Endothelial cell of umbilical vein (primary cell): ENCODE measurements at places on chromosomes 2 and 18. TPM values are rescaled to one million over a fixed set of nuclear protein-coding genes. Genes with fewer than 3 reads are reported as not detected.

PLEK gene
- total RNA-seq = 0.11 and 0.18 TPM in 2 replicates

MGAT4A gene
- total RNA-seq = 42.2 and 47.6 TPM in 2 replicates

CNDP1 gene
- total RNA-seq = not detected in 2 replicates

PLCL1 gene
- 3.4 and 5.1 TPM in 2 replicates for total RNA-seq

GPR75 gene
- total RNA-seq = 4.7 and 5.0 TPM in 2 replicates

NAT8 gene
- not detected in 2 replicates for total RNA-seq

ZAP70 gene
- total RNA-seq = not detected in 2 replicates

ERFE gene
- total RNA-seq = 0.46 and 1.2 TPM in 2 replicates

HAAO gene
- 0.60 and 0.82 TPM in 2 replicates for total RNA-seq

LRATD1 gene
- not detected in 2 replicates for total RNA-seq

FKBP1B gene
- total RNA-seq = 12.9 and 16.8 TPM in 2 replicates

TUBA3E gene
- not detected in 2 replicates for total RNA-seq

PAX3 gene
- not detected in 2 replicates for total RNA-seq

KIF1A gene
- 0.64 TPM in 1 of 2 replicates, not detected in the other for total RNA-seq

DNA sequence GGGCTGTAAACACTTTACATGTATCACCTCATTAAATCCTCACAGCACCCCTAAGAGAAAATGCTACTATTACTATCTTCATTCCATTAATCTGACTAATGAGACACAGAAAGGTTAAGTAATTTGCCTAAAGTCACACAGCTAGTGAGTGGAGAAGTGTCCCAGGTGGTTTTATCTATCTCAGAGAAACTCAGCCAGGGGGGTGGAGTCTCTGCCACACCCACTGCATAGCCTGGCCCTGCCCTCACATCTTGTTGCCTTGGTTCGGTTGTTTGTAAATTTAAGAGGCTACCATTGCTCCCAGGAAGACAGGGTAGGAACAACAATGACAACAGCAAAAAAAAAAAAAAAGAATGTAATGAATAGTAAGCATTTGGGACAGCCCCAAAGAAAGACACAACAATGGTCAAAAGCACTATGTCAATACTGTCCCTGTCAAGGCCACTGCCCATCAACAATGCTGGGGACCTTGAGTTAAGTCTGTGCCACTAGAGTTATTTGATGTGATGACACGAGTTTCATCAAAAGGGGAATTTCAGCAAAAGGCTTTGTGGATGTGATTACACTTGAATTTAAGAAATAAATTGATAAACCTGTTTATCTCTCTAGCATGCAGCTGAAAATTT, 17.5 kb downstream of the CYRIA start:
- H3K4me1 ChIP-seq = peaks cover 44% of the 10 kb centered on the region
- peaks cover 3% of the 10 kb centered on the region for H3K36me3 ChIP-seq
- no peak overlapping the region for H3K27ac ChIP-seq
- H3K4me3 ChIP-seq = no peak overlapping the region

DNA sequence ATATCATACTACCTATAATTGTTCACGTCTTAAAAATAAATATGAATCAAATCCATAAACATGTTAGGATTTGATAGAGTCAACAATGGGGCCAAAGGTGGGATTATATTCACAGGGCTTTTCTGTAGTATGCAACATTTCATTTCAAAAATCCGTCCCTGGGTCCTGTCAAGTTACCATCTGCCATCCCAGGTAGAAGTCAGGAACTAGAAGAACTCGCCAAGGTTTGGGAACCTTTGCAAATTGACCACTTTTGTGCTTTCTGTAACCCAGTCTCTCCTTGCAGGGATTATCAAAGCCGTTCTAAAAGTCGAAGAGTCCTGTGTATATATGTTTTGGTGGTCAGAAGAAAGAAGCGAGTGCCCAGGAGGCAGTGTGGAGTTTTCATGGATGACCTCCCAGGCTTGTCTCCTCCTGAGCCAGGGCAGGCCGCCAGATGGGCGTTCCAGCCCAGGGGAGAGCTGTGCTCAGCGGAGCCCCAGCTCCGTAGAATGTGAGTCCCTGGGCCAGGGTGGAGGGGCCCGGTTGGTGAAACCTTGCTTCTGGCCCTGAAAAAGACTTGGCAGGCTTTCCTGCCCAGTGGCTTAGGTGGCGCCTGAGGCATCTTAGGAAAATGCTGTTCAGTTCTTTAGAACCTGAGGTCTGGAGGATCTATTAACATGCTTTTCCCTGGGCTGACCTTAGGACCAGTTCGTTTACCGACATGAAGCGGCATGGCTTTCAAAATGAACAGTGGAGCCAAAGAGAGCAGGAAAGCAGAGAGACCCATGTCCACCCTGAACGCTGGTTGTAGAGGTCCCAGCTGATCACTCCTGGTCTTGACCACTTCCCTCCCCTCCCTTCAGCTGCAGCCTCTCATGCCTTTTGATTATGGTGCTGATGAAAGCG, 69.2 kb downstream of the LONRF2 start:
- DNase-seq = no peak
- H3K27me3 ChIP-seq = no peaks in the 10 kb centered on the region
- no peaks in the 10 kb centered on the region for H3K4me1 ChIP-seq
- H3K27ac ChIP-seq = no peak overlapping the region
- H3K4me3 ChIP-seq = no peak overlapping the region
- H3K36me3 ChIP-seq = no peaks in the 10 kb centered on the region

DNA sequence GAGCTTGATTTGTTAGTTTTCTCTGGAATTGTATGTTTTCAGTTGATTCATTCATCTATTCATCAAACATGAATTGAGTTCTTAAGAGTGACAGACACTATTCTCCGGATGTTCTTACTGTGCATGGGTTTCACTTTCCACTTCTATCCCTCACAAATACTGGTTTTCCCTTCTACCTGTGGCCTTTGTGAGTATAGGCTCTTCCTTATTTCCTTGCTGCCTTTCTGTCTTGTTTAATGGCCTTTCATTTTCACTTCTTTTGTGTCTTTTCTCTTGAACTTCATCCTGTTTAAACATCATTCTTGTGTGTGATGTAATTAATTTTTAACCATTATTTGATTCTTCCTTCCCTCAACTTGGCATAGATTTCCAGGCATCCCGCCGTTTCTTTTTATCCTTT, 90.7 kb downstream of the CRIM1 start:
- no peaks in the 10 kb centered on the region for H3K27me3 ChIP-seq
- H3K27ac ChIP-seq = peak overlapping the region; percentile 39
- DNase-seq = no peak
- H3K36me3 ChIP-seq = peaks cover 66% of the 10 kb centered on the region
- H3K4me3 ChIP-seq = no peak overlapping the region

GRCh38 chr2:241279413-241279812, 36.1 kb downstream of the HDLBP start:
- no peaks in the 10 kb centered on the region for H3K27me3 ChIP-seq
- H3K4me3 ChIP-seq = no peak overlapping the region
- DNase-seq = no peak
- no peaks in the 10 kb centered on the region for H3K36me3 ChIP-seq
- no peaks in the 10 kb centered on the region for H3K4me1 ChIP-seq

- peak; percentile 44 for DNase-seq
- no peak overlapping the region for H3K27ac ChIP-seq
- H3K27me3 ChIP-seq = no peaks in the 10 kb centered on the region
- no peak overlapping the region for H3K4me3 ChIP-seq
- H3K4me1 ChIP-seq = no peaks in the 10 kb centered on the region
- no peaks in the 10 kb centered on the region for H3K36me3 ChIP-seq
Measured at GRCh38 chr18:3511980-3512379, 62.0 kb downstream of the TGIF1 start.

GRCh38 chr2:60317034-60317386, 236.4 kb downstream of the BCL11A start:
- no peaks in the 10 kb centered on the region for H3K36me3 ChIP-seq
- no peaks in the 10 kb centered on the region for H3K27me3 ChIP-seq
- no peak overlapping the region for H3K4me3 ChIP-seq
- no peak overlapping the region for H3K27ac ChIP-seq
- DNase-seq = no peak

GRCh38 chr18:63306819-63307550, 12.6 kb downstream of the BCL2 start:
- no peaks in the 10 kb centered on the region for H3K36me3 ChIP-seq
- no peaks in the 10 kb centered on the region for H3K4me1 ChIP-seq
- no peaks in the 10 kb centered on the region for H3K27me3 ChIP-seq
- no peak overlapping the region for H3K27ac ChIP-seq

- H3K36me3 ChIP-seq = no peaks in the 10 kb centered on the region
- H3K4me1 ChIP-seq = no peaks in the 10 kb centered on the region
- no peaks in the 10 kb centered on the region for H3K27me3 ChIP-seq
- H3K4me3 ChIP-seq = no peak overlapping the region
- no peak overlapping the region for H3K27ac ChIP-seq
- DNase-seq = no peak
Measured at GRCh38 chr2:127037476-127037875, 69.5 kb downstream of the BIN1 start.

DNA sequence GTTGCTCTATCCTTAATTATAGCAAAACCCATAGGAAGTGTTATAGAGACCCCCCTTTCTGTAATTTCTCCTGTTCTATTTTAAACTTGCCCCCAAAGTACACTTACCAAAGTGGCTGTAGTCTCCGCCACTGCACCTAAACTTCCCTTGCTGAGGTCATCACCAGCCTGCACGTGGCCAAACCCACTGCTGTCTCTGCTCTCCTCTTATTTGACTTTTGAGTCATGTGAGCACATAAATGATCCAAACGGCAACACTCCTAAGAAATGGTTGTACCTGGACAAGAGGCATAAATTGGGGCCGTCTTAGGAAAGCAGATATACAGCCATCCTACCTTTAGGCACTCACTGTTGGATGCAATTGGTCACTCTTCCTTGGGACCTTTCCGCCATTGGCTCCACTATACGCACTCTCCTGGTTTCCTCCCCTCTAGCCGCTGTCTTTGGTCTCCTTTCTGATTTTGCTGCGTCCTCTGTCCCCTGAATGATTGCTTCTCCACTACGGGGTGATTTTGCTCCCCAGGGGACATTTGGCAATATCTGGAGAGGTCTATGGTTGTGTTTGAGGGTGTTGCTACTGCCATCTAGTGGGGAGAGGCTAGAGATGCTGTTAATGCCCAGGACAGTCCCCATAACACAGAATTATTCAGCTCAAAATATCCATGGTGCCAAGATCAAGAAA, 19.2 kb upstream of the IL36G start:
- H3K36me3 ChIP-seq = no peaks in the 10 kb centered on the region
- H3K27me3 ChIP-seq = peaks cover 15% of the 10 kb centered on the region
- H3K27ac ChIP-seq = no peak overlapping the region
- DNase-seq = peak; percentile 51
- no peak overlapping the region for H3K4me3 ChIP-seq

DNA sequence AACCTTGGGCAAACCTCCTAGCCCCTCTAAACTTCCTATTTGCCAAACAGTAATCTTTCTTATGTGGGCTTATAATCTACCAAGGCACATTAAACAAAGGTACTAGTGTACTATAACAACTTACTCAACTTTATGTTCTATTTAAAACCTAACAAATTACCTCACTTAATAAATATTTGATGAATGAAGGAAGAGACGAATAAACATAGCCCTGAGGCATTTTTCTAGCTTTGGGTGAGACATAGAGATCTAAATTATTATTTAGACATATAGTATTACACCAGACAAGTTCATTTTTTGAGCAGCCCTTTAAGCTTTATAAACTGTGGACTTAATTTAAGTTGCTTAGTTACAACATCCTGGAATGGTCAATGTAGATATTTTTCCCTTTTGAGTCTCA, 104.6 kb downstream of the UNC80 start:
- H3K4me3 ChIP-seq = no peak overlapping the region
- H3K27me3 ChIP-seq = no peaks in the 10 kb centered on the region
- H3K4me1 ChIP-seq = no peaks in the 10 kb centered on the region
- no peak for DNase-seq

GRCh38 chr2:136766073-136766404, 694 bp downstream of the THSD7B start:
- H3K4me1 ChIP-seq = no peaks in the 10 kb centered on the region
- no peak overlapping the region for H3K4me3 ChIP-seq
- no peak for DNase-seq
- H3K36me3 ChIP-seq = no peaks in the 10 kb centered on the region
- no peak overlapping the region for H3K27ac ChIP-seq

GRCh38 chr18:22538426-22538825, 120.7 kb upstream of the CTAGE1 start:
- no peaks in the 10 kb centered on the region for H3K36me3 ChIP-seq
- H3K4me1 ChIP-seq = no peaks in the 10 kb centered on the region
- DNase-seq = no peak
- no peaks in the 10 kb centered on the region for H3K27me3 ChIP-seq

GRCh38 chr2:169114056-169114455, 44.7 kb downstream of the DHRS9 start:
- no peaks in the 10 kb centered on the region for H3K36me3 ChIP-seq
- no peak overlapping the region for H3K4me3 ChIP-seq
- no peaks in the 10 kb centered on the region for H3K27me3 ChIP-seq
- H3K4me1 ChIP-seq = peaks cover 11% of the 10 kb centered on the region
- no peak overlapping the region for H3K27ac ChIP-seq

GRCh38 chr2:102664471-102664909, 45.1 kb downstream of the SLC9A2 start:
- peaks cover 1% of the 10 kb centered on the region for H3K27me3 ChIP-seq
- no peak overlapping the region for H3K4me3 ChIP-seq
- no peaks in the 10 kb centered on the region for H3K36me3 ChIP-seq
- no peak for DNase-seq
- H3K27ac ChIP-seq = no peak overlapping the region

- H3K27me3 ChIP-seq = no peaks in the 10 kb centered on the region
- H3K4me1 ChIP-seq = no peaks in the 10 kb centered on the region
- H3K27ac ChIP-seq = no peak overlapping the region
- no peaks in the 10 kb centered on the region for H3K36me3 ChIP-seq
- peak; percentile 24 for DNase-seq
- no peak overlapping the region for H3K4me3 ChIP-seq
Measured at GRCh38 chr2:155368934-155369333, 670.4 kb downstream of the KCNJ3 start.

GRCh38 chr2:150513647-150514046, 26.2 kb upstream of the RND3 start:
- H3K27me3 ChIP-seq = no peaks in the 10 kb centered on the region
- no peak overlapping the region for H3K4me3 ChIP-seq
- no peaks in the 10 kb centered on the region for H3K4me1 ChIP-seq
- no peak overlapping the region for H3K27ac ChIP-seq

- DNase-seq = no peak
- no peak overlapping the region for H3K4me3 ChIP-seq
Measured at GRCh38 chr2:215772634-215773563, 240.5 kb downstream of the MREG start.

GRCh38 chr2:15795426-15795825, 144.9 kb upstream of the MYCN start:
- H3K4me3 ChIP-seq = no peak overlapping the region
- H3K27ac ChIP-seq = no peak overlapping the region
- no peaks in the 10 kb centered on the region for H3K4me1 ChIP-seq
- no peaks in the 10 kb centered on the region for H3K36me3 ChIP-seq
- DNase-seq = no peak

DNA sequence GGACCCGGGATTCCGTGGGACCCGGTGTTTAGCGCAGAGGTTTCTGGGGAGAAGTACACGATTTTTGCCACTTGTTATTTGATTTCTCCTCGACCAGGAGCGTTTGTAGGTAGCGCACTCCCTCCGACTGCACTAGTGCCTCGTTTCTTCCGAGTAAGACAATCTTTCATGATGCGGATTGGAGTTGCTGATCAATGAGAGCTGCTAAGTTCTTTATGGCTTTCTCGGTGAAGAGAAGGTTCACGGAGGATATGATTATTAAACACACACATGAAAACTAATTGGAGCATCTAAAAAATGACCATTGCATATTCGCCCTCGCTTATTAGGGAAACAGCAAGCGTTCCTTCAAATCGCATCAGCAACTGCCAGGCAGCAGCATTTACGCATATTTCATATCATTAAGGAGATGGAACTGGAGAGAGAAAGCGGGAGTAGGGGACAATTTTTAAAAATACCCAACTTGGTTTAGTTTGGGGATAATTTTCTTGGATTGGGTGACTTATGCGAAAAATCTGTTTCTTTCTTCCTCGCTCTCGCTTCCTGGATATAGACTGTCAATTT, 616 bp downstream of the EML6 start:
- peak; percentile 57 for DNase-seq
- H3K27ac ChIP-seq = peak overlapping the region; percentile 41
- peaks cover 28% of the 10 kb centered on the region for H3K4me1 ChIP-seq
